ENCODE measurements at places on chromosomes 7 and 10.

DNA sequence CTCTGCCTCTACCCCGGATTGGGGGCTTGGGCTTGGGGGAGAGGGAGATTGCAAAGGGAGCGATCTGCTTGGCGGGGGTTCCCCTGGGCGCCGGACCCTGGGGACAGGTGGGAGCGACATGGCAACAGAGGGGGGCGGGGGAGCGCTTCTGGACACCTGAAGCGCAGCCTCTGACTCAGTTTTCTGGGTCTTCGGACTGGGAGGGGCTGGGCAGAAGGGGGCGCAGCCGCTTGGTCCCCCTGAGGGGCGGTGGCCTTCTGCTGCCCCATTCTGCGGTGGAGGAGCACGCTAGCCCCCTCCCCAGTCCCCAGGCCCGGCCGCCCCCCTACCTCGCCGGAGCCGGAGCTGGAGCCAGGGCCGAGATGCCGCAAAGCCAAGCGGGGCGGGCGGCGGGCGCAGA, 380 bp downstream of the NAT16 start:
- DNase-seq: no peak

- DNase-seq: no peak
Observed at GRCh38 chr7:135879233-135879632, 97.9 kb downstream of the MTPN start.

DNA sequence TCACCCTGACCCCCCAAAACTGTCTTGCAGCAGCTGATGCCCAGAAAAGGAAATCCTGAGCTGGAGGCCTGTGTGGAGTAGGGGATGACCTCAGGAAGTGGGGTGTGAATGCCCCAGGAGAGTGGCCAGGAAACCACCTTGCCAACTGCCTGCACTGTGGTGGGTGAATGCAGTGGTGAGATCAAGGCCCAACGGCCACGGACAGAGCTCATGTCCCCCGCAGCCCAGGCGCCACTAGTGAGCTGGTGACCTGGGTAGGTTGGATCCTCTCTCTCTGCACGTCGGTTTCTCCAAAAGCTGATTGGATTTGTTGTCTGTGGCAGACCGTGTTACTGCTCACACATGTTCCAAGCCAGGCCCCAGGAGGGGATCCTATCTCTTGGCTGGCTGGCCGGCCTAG, 448.9 kb downstream of the TCERG1L start:
- DNase-seq: no peak

GRCh38 chr10:72114706-72115450, 26.5 kb upstream of the SPOCK2 start:
- DNase-seq: no peak

- DNase-seq: no peak
Observed at GRCh38 chr10:71973777-71974488, 9.7 kb downstream of the CHST3 start.

GRCh38 chr10:44883593-44884331, 27.4 kb upstream of the TMEM72 start:
- no peak for DNase-seq

- no peak for DNase-seq
Observed at GRCh38 chr7:130417213-130417612, 23.6 kb downstream of the CEP41 start.

- no peak for DNase-seq
Observed at GRCh38 chr7:133003052-133003910, 78.6 kb downstream of the CHCHD3 start.

DNA sequence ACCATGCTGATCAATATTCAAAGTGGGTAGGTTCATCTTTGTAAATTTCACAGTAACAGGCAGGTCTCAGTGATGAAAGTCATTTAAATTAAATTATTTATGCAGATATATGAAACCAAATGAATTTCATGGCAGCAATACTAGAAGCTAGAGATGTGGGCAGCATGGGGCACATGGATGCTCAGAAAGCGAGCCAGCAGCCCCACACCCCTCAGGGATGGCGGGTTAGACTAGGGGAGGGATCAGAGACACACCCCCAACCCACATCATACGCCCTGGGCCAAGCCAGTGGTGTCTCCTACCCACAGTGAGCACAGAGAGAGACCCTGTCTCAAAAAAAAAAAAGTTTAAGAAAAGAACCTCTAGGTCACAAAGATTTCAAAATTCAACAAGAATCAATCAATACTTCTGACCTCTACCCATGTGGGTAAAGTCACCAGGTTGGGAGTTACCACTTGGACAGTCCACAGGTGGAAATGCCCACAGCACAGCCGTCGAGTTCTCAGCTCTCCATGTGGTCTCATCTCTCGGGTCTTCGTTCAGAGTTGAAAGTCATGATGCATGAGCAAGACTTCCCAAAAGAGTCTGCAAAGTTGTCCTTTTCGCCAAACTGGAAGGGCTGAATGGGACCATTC, 79.3 kb upstream of the PPP2R2D start:
- no peak for DNase-seq

GRCh38 chr10:28548781-28549498, 16.0 kb downstream of the WAC start:
- no peak for DNase-seq

- DNase-seq: no peak
Observed at GRCh38 chr7:51430480-51431086, 114.0 kb upstream of the COBL start.

DNA sequence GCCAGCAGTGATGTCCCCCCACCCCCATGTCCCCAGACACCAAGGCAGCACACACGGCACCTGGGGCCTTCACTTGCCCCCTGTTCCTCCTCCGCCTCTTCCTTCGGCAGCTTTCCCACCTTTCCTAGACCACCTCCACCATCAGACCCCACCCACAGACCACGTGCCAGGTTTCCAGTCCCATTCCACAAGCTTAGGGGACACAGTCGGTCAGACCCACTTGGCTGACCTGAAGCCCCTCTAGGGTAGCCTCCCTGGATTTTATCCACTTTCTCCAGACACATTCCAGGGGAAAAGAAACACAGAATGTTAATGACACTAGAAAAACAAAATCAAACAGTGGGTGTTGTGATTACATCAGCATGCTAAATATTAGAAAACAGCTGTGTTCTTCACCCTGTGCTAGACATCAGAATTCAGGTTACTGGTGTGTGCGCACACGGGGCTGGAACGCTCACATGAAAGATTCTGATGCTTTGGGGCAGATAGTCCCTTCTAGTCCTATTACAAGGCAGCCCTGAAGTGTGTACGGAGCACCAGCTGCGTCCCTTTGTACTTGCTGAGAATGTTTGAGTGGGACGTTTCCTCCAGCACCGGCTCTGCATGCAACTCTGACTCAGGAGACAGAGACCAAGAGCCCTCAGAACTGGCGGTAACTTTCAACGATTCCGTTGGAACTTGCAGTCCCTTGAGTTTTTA, 75.5 kb upstream of the PPP2R2D start:
- DNase-seq: no peak

GRCh38 chr10:4093438-4093837, 308.4 kb upstream of the KLF6 start:
- DNase-seq: no peak

DNA sequence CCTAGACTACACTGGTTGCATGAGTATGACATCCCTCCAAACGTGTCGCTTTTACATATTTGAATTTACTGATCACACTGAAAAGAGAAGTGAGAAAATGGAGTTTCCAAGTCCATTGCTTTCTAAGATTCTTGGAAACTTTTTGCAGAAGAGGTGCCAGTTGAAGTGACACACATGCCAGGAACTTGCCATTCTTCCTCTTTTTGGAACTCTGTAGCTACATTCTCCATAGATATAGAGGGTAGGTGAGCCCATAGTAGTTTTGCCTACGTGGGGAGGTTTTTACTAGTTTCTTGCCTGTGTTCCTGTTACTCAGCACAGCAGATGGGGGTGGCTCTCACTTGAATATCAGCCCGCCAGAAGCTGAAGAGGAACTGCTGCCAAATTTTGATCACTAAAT, 286.6 kb upstream of the NRP1 start:
- no peak for DNase-seq

- DNase-seq: no peak
Observed at GRCh38 chr10:14665304-14665703, 109.4 kb downstream of the FAM107B start.

- peak; percentile 36 for DNase-seq
Observed at GRCh38 chr7:890868-891267, 14.5 kb downstream of the GET4 start.

GRCh38 chr7:96014617-96015016, 242.3 kb downstream of the DYNC1I1 start:
- DNase-seq: no peak

- DNase-seq: no peak
Observed at GRCh38 chr10:50279489-50279888, 28.2 kb upstream of the ASAH2 start.

DNA sequence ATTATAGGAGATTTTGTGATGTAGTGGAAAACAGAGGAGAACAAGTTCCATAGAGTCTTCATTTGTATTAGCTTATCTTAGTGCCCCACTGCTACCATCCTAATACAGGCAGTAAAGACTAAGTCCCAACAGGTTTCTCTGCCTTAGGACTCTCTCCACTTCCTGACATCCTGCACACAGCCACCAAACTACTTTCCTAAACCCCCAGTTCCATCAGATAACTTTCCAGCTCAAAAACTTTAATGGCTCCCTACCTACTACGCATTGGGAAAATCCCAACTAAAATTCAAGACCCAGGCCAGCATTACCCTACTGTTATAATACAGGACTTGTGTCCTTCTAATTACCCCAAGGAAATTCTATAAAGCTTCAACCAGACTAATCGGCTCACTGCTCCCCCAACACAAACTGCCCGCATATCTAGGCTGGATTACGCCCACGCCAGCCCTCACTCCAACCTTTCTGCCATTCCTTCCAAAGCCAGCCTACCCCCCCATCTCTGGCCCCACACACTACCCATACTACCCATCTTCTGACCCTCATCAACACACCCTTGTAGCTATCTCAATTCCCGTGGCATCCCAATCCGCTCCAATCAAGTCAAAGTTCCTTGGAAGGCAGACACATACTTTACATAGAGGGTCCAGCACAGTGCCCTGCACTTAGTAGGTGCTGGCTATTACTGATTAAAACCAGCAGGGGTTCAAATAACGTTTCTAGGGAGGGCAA, 1.4 kb downstream of the IDE start:
- DNase-seq: no peak

DNA sequence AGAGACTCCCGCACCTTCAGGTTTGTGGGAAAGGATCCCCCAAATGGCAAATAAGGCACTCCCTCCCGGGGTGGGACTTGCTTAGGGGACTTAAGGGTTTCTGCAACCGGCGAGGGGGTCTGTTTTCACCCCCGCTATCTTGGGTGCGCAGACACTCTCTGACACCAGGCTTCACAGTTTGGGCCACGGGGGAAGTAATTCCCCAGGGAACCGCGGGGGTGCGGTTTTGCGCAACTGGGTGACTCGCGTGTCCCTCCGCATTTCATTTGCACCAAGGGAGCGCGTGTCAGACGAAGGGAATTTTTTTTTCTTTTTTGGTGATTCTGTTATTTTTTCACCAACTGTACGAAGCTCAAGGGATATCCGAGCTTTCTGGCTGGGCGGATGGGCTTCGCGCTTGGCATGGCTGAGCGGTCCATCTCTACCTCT, 1.7 kb downstream of the GRM8 start:
- peak; percentile 13 for DNase-seq

DNA sequence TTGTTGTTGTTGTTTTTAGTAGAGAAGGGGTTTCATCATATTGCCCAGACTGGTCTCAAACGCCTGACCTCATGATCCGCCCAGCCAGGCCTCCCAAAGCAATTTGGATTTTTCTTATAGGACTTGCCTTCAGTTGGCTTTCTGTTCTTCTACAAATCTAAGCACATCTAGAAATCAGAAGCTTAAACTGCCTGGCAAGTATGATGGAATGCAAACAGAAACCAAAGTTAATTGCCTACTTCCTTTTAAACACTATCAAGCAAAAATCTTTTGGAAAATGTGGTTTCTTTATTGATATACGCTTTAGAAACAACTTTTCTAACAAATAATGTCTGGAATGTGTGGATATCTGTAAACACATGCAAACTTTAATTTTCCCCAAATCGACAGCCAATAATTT, 64.9 kb downstream of the USP6NL start:
- no peak for DNase-seq

DNA sequence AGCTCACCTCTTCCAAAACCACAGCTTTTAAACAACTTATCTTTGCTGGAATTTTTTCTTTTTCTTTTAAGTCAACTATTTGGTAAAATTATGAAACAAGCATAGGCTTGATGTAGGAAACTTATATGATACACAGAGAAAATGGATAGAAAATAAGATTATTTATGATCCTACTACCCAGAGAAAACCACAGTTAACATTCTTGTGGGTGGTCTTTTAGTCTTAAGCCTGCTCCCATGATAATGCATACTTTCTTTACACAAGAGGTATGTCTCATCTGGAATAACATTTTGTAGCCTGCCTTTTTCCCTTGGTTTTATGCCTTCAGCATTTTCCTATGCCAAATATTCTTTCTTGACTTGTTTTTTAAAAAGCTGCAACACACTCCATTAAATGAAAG, 21.4 kb downstream of the PLPP4 start:
- no peak for DNase-seq

DNA sequence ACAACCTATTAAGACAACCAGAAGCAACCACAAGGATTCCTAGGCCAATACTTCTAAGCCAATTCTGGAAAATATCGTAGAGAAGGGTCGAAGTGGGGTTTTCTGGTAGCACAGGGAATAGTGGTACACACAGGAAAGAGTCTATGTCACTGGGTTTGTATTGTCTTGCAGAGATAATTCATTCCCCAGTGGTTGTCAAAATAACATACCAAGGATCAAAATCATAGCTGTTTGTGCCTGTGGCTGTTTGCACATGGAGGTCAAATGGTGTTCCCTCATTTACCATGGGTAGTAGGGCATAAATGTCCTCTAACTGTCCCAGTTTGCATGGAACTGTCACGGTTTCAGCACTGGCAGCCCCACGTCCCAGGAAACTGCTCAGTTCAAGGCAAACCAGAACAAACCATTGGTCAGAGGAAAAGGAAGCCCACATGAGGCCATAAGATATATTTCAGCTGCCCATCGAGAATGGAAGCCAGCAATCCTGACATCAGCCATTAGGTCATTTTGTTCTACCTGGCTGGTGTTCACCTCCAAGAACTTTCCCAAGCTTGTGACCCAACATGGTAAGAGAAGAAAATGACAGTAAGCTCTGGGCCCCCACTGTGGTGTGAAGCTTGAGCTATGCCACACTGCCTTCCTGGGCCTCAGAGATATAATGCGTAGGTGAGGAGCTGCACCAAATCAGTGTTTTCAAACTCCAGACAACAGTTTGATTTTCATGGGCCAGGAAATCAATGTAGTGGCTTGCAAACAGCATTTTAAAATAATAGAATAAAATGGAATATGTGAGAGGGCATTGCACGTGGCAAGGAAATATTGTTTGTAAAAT, 53.9 kb upstream of the NFE2L3 start:
- DNase-seq: no peak
